Large intestine (tissue), 12 donors: ENCODE measurements at places on chromosomes 6 and 20.

- peak; percentile 39 for DNase-seq
These were observed 76.7 kb downstream of the PREP start for GRCh38 chr6:105326216-105326615.

- DNase-seq = no peak
These were observed 10.5 kb upstream of the BHLHE23 start for GRCh38 chr20:63017076-63017825.

DNA sequence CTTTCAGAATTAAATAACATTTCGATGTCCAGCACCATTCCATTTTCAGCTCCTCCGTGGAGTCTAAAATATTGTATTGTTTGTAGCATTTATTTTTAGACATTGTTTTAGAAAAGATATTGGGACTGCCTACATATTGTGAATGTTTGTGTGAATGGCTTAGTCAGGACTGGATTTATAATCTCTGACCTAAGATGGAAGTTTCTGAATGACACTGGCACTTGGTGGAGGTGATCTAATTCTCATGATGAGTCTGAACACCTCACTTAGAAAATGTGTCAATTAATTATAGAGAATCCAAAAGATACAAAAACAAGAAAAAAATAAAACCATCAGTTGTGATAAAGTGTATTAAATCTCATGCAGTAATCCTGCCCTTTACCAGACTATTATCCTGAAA is 60.8 kb upstream of the HBS1L start:
- no peak for DNase-seq

DNA sequence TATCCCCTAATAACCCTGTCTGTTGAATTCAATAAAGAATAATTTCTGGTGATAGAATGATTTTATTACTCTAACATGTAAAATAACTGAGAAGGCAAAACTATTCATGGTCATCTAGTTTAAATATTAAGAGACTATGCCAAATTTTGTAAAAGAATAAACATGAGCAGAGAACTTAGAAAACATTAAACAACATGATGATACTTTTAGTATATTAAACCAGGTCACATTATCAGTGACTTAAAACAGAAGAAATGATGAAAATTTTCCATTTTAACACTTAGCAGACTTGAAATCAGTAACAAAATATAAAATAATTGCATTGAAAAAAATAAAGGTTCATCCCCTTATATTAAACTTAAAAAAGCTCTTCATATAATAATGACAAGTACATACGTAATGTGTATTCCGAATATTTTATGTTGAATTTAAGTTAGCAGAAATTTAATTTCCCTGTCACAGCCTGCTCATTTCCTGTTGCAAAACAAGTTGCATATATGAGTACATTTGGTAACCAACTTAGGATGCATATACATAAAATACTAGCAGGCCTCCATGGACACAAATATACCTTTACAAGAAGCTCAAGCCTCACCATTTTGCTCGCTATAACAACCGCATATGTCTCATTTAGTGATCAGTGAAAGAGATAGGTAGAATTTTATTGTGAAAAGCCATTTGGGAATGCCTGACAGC is 40.6 kb downstream of the DTNBP1 start:
- no peak for DNase-seq

DNA sequence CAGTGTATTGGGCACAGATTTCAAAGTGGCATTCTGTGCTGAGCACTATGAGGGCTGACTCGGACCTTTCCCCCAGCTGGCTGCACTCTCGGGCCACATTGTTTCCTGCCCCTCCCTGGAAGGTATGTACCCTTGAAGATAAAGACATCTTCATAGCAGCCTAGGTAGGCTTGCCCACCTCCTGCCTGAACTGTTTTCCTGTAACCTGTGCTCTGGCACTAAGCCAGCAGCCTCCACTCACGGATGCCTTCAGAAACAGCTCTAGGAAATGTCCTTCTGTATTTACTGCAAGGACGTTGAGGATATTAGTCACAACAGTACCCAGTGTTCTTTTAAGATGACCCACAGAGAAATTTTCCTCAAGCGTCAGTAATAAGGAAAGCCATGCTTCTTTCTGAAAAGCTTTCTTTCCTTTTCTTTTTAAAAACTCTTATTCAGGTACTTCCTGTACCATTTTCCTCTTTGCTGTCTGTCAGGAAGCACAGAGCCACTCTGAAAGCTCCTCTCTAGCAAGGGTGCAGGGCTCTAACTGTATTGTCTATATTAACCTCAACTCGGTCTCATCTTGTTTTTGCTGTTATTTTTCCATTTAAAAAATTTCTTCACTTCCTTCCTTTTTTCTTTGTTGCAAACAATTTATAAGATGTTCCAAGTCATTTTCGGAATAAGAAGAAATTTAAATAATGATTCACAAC is 43.5 kb downstream of the TTI1 start:
- DNase-seq = no peak

GRCh38 chr6:7234547-7234946 is 78.5 kb downstream of the SSR1 start:
- no peak for DNase-seq

GRCh38 chr6:15246217-15246665 is 372 bp downstream of the JARID2 start:
- no peak for DNase-seq

GRCh38 chr6:156420172-156420993 is 356.8 kb upstream of the ARID1B start:
- no peak for DNase-seq

DNA sequence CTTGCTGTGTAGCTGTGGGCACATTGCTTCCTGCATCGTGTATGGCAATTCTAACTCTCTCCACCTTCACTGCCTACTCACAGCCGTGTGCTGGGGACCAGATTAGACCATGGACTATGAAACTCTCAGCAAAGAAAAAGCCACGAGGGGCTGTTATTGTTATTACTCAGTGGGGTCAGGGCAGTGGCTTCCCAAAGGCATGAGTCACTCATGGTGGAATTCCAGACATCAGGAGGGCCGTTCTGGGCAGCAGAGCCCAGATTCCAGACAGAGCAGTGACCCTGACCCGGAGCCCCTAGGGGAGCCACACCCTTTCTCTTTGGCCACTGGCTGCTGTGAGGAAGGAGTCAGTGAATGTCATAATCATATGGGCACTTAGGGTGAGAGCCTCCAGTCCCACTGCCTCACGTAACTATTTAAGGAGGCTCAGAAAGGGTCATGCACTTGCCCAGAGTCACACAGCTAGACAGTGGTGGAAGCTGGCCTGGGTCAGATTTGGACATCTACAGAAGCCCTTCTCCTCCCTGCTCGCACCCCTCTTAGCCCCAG is 22.2 kb upstream of the CCN5 start:
- DNase-seq = peak; percentile 88

DNA sequence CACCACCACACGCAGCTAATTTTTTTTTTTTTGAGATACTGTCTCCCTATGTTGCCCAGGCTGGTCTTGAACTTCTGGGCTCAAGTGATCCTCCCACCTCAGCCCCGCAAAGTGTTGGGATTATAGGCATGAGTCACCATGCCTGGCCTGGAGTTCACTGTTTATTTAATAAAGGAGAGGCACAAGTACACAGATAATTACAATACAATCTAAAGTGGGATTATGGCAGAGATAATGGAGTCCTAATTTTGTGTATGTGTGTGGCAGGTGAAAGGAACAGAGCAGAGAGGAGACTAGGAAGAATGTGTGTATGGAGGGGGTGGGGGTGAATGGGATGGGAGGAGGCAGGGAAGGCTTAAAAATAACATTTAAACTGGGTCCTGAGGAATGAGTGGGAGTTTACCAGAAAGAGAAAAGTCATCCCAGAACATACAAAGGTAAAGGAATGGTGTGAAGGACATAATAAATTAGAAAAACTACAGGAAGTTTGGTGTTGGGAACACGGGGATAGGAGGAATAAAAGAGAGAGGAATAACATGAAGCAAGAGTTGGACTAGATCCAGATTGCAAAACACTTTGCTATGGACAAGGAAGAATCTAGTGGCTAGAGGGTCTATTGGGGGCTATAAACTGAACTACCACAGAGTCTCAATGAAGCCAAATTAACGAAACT is 4.4 kb downstream of the NCOA5 start:
- peak; percentile 35 for DNase-seq

- DNase-seq = no peak
These were observed 65.2 kb downstream of the HFE start for GRCh38 chr6:26152226-26153101.

- DNase-seq = no peak
These were observed 977.7 kb upstream of the SLC35B3 start for GRCh38 chr6:9412951-9413559.

GRCh38 chr20:5848711-5849505 is 98.7 kb downstream of the SHLD1 start:
- no peak for DNase-seq

- DNase-seq = no peak
These were observed 101.4 kb downstream of the SOBP start for GRCh38 chr6:107591346-107591745.
